ENCODE measurements at places on chromosomes 12 and 14.

DNA sequence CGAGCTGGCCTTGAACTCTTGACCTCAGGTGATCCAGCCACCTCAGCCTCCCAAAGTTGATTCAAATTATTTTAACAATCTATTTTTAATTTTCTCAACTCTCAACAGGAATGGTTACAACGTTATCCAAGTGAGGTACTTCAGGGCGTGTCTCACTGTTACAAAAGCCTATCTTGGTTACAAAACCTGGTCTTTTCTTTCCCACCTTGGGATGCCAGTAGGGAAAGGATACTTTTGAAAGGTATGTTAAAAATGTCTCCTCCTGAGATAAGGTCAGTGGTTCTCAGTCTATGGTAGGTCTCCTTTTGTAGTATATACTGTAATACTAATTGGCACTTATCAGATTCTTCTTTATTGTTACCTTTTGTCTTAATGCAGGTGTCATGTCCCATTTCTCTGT, 4.9 kb downstream of the SPTSSA start:
- DNase-seq, result no peak

DNA sequence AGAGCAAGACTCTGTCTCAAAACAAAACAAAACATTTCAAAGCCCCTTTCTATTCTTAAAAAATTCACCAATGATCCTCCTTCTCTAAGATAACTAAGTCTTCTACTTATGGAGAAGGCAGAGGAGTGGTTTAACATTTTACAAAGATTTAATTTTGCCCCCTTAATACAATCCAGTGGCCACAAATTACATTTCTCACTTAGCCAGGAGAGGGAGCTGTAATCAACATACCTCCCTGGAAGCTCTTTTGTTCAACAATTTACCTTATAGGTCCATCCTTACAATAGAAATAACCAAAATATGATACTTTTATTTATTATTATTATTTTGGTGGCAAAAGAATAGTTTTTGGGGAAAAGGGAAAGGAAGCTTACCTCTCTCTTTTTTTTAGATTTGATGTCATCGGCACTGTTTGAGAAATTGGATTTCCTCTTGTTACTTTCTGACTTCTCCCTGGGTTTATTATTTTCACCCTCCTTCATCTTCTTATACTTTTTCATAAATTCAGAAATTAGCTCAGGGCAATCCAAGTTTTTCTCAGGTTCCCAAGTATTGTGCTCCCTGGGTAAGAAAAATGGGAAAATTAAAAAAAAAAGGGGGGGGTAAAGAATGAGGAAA, 28.1 kb downstream of the CBX5 start:
- no peak for DNase-seq

DNA sequence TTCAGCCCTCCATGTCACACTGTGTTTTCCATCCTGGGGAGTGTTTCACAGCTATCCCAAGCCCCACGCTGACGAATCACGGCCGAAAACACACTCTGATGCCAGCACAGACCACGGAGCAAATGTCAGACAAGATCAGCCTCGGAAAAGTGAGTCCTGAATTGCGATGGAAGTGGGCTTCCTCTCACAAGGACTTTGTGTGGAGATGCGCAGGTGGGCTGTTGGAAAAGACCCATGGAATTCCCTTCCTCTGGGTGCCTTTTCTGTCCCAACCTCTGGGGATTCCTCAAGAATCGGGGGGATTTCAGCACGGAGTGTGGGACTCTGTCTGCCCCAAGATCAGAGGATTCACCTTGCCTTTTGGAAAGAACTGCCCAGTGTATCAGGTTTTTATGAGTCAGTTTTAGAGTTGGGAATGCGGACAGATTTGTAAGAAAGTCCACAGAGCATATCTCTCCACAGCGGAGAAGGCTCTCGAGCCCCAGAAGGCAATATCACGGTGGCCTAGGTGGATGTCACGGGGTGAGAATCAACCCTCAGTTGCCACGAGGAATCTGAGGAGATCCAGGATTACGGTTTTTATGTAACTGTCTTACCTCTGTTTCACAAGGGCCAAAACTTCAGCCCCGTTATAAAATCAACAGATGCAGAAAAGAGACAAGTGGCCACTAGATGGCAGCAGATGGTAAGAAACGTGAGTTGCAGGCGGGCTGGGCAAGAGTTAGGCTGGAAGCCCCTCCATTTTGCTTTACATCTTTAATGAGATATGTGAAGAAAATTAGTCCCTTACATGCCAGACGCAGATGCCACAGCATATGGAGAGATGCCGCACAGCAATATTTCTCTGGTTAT, 201.9 kb downstream of the DAD1 start:
- no peak for DNase-seq

- no peak for DNase-seq
Measured at GRCh38 chr14:70816525-70816924, 7.2 kb upstream of the MAP3K9 start.

DNA sequence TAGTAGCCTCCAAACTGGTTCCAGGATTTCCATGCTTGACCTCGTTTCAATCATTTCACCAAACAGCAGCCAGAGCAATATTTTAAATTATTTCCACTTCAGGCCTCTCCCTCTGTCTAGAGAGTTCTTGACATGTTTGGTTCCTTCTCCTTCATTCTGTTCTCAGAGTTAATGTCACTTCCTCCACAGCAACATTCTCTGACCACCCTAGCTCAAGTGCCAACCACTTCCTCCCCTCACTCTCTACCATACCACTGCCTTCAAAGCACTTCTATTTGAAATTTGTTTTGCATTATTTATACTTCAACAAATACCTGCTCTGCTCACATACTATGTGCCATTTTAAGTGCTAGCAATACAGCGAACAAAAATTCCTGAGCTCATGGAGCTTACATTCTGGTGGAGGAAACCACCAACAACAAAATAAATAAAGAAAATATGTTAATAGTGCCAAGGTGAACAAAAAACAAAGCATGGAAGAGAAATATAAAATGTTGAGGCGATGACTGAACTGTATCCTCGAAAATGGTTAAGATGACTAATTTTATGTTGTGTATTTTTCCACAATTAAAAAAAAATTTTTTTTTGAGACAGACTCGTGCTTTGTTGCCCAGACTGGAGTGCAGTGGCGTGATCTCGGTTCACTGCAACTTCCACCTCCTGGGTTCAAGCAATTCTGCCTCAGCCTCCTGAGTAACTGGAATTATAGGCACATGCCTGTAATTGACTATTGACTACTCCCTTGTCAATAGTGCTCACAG, 17.3 kb downstream of the BAZ1A start:
- DNase-seq, result no peak

DNA sequence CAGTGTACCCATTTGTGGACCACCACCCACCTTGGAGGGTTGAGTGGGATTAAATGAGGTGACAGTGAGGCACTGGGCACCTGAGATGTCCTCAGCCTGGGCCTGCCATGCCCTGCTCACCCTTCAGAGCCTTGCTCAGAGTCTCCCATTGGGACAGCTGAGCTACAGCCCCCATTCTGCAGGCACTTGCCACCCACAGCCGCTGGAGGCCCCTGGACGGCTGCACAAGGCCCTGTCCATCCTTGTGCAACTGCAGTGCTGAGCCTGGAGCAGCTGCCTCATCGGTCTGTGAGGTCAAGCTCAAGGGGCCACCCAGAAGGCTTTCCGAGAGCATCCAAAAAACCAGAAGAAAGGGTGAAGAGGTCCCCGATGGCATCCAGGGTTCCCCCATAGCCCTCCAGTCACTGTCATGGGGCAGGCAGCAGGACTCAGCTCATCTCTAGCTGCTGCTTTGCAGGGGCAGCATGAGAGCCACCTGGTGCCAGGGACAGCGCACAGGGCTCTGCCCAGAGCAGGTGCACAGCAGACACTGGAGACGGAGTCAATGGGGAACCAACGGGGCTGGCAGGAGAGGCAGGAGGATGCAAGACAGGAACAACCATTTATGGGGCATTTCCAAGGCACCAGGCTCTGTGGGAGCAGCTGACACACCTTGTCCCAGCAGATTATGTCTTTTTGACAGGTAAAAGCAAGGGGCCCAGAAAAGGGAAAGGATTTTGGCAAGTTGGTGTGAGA, 84.6 kb downstream of the ARL6IP4 start:
- DNase-seq, result no peak

- no peak for DNase-seq
Measured at GRCh38 chr12:124792961-124793441, 70.7 kb downstream of the SCARB1 start.

DNA sequence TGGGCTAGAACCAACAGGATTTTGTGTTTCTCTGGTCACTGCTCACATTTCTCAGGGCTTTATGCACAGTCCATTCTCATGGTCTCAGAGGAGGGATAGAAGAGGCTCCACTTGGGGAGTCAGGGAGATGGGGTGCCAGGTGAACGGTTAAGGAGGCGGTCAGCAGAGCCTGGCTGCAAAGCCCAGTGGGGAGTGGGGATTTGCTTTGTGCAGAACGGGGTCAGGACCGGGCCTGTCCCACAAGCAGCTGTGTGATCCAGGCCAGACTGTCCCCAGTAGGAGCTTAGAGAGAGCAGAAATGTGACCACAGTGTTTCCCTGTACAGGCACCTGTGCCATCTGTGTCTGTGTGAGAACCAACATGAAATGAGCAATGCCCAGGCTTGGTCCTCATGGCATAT, 4.1 kb downstream of the CMTM5 start:
- DNase-seq, result no peak

DNA sequence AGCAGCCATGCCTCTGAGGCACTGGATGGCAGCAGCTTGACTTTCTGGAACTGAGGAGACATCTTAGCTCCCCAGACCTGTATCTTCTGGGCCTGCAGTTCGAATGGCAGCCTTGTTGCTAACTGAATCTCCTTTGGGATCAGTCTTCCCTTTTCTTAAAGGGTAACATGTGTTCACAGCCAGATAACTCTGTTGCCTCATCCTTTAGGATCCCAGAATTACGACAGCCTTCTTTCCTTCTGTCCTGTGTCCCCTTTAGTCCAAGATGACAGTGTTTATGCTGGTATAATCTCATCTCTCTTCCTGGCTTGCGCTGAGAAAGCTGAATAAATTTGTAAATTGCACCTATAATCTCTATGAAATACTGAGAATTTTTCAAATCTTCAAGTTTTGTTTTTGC, 9.1 kb upstream of the ERC1 start:
- no peak for DNase-seq

- no peak for DNase-seq
Measured at GRCh38 chr12:65911321-65911720, 87.0 kb downstream of the HMGA2 start.

DNA sequence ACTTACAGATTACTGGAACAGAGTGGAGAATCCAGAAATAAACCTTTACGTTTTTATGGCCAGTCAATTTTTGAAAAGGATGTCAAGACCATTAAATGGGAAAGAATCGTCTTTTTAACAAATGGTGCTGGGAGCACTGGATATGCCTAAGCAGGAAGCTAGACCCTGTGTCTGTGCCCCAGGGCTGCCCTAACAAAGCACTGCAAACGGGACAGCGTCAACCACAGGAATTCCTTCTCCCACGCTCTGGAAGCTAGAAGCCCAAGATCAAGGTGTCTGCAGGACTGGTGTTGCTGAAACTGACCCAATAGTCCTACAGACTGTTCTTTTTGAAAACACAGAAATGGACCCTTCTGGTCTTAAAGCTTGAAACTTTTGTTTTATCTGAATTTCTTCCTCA, 9.3 kb upstream of the TMEM121 start:
- no peak for DNase-seq

- DNase-seq, result no peak
Measured at GRCh38 chr12:103373088-103373523, 122.7 kb downstream of the C12orf42 start.

DNA sequence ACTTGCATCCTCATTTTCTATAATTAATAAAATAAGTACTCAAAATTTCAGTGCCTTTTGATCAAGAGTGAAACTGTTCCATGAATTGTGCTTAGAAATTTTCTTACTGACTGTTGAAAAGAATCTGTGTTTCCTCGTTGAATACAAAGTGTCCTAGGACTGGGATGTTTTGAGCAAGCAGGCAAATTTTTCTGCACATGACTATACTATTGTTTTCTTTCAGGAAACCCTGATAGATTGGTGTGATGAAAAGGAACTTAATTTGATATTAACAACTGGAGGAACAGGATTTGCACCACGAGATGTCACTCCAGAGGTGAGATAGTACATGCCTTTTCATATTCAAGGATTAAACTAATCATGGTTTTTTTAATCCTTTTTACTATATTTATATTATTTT, 316.3 kb downstream of the GPHN start:
- DNase-seq, result no peak

DNA sequence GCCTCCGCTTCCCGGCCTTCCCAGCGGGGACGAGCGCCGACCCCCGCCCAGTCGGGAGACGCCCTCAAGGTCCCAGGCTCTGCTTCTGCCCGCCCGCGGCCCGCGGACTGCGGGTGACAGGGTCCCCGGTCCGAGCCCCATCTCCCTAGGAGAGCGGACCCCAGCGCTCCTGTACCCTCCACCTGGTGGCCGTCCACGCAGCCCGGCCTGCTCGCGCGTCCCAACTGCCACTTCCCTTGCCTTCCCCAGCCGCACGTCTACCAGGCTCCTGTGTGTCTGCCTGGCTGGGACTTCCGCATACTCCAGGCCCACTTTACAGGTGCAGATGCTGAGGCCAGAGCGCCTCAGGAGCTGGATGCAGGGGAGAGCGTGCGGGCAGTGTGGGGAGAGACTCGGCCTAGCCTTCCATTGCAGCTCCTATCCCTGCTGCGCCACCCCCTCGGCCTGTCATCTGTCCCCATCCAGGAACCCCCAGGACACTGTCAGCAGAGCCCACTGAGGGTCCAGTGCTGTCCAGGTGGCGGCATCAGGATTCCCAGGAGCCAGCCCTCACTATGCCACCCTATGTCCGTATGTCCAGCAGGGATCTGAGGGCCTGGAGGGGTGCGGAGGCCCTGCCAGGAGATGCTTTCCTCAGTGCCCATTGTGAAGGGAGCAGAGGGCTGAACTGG, 8.0 kb upstream of the ANKRD9 start:
- DNase-seq, result no peak
